ENCODE measurements at places on chromosomes 4 and X.
A peak's percentile ranks its signal among the peaks of the same experiment; 100 is the strongest.

DNA sequence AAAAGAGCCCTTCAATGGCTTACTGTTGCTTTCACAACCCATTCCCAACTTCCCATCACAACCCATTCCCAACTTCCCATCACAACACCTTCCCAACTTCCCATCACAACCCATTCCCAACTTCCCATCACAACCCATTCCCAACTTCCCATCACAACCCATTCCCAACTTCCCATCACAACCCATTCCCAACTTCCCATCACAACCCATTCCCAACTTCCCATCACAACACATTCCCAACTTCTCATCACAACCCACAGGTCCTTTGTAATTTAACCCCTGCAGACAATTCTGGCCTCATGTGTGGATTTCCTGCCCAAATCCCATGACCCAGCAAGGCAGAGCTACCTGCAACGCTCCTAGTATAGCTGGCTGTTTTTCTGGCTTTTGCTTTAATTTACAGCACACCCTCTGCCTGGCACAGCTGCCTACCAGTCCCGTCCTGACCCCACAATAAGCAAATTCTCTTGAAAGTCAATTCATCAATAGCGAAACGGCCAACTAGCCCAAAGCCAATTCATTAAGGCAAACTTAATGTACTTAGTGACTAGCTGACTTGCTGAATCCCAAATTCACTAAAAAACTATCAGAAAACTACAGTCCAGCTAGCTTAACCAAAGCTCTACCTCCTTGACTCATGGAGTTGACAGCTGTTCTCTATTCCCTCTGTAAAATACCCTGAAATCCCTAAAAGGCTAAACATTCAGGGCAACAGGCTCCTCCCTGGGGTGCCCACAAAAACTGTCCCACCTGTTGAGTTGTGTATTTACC, 75.6 kb downstream of the AFAP1 start:
- no peak for DNase-seq
- no peak overlapping the region for H3K27ac ChIP-seq
- H3K36me3 ChIP-seq = no peaks in the 10 kb centered on the region
- no peaks in the 10 kb centered on the region for H3K4me1 ChIP-seq
- H3K4me3 ChIP-seq = no peak overlapping the region
- no peaks in the 10 kb centered on the region for H3K27me3 ChIP-seq

GRCh38 chr4:12966726-12967125, 517.4 kb downstream of the RAB28 start:
- no peaks in the 10 kb centered on the region for H3K27me3 ChIP-seq
- DNase-seq = no peak
- no peak overlapping the region for H3K4me3 ChIP-seq
- H3K27ac ChIP-seq = no peak overlapping the region
- no peaks in the 10 kb centered on the region for H3K4me1 ChIP-seq

GRCh38 chr4:4521136-4521535, 20.7 kb downstream of the STX18 start:
- H3K36me3 ChIP-seq = no peaks in the 10 kb centered on the region
- H3K27me3 ChIP-seq = no peaks in the 10 kb centered on the region
- H3K4me3 ChIP-seq = no peak overlapping the region
- H3K4me1 ChIP-seq = no peaks in the 10 kb centered on the region

DNA sequence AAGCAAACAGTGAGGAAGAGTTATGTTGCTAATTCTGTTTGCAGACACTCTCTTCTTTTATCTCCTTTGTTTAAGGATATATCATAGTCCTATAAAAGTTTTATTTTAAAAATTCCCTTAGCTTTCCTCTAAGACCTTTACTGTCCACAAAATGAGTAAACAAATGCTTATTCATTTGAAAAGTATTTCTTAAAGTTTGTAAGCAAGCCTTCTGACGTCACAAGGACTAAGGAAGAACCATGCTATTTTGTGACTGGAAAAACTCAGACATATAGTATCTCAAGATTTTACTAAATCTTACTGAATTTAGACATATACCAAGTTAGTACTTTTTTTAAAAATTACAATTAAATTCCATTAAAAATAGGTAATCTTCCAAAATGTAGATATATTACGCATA, 5.2 kb upstream of the RBMXL3 start:
- DNase-seq = no peak
- H3K27ac ChIP-seq = no peak overlapping the region
- H3K27me3 ChIP-seq = no peaks in the 10 kb centered on the region
- H3K4me1 ChIP-seq = no peaks in the 10 kb centered on the region

GRCh38 chr4:69497886-69498395, 2.2 kb upstream of the UGT2B4 start:
- H3K27ac ChIP-seq = no peak overlapping the region
- H3K4me1 ChIP-seq = no peaks in the 10 kb centered on the region
- no peak overlapping the region for H3K4me3 ChIP-seq
- no peaks in the 10 kb centered on the region for H3K27me3 ChIP-seq
- no peaks in the 10 kb centered on the region for H3K36me3 ChIP-seq
- DNase-seq = no peak

DNA sequence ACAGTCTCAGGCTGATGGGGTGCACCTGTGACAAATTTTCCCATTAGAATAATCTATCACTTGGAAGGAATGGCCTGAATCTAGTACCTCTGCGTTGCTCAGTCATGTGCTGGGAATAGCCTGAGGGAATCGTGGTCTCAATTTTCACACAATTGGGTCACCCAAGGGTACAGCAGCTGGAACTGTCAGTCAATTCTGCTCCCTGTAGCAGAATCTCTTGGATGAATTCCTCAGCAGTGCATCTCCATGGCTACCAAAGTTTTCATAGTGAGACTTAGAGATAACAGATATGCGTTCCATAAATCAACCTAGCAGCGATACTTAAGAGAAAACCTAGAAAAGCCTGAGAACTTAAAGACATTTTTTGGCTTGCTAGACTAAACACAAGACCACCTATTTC, 288.7 kb upstream of the CTSO start:
- no peaks in the 10 kb centered on the region for H3K4me1 ChIP-seq
- no peak overlapping the region for H3K27ac ChIP-seq
- H3K27me3 ChIP-seq = no peaks in the 10 kb centered on the region
- no peaks in the 10 kb centered on the region for H3K36me3 ChIP-seq

DNA sequence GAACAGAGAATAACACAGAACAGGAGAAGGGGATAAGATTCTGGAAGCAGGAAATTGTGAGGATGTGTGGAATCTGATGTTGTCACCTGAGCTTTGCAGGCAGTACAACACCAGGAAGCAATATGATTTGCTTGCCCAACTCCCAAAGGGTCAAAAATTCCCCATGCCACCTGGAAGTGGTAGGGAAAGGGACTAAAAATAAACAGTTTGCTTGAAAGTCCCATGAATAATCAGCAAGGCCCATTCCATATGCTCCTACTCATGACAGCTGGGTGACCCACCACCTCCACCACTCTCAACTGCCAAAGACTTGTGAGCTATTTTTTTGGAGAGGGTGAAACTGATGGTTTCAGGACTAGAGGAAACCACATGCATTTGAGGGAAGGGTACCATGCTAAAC, 168.4 kb downstream of the KCNIP4 start:
- peaks cover 9% of the 10 kb centered on the region for H3K27me3 ChIP-seq
- H3K36me3 ChIP-seq = peaks cover 4% of the 10 kb centered on the region
- H3K27ac ChIP-seq = no peak overlapping the region
- no peak for DNase-seq
- no peak overlapping the region for H3K4me3 ChIP-seq
- H3K4me1 ChIP-seq = no peaks in the 10 kb centered on the region

DNA sequence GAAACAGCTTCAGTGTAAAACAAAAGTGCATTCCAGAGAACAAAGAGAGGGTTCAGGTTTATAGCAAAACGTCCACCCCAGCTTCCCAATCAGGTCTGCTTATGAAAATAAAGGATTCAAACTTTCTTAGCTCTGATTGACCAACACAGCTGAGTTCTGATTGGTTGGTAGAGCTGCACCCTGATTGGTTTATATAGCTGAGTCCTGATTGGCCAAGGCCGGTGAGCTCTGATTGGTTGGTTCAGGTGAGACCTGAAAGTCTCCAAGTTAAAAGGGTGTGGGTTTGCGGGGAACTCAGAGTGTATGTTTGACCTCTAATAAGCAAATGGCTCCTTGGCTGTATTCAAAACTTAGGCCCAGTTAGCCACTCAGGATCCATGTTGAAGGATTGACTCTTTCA, 20.9 kb downstream of the CLRN2 start:
- H3K4me3 ChIP-seq = no peak overlapping the region
- DNase-seq = no peak
- H3K27ac ChIP-seq = no peak overlapping the region
- no peaks in the 10 kb centered on the region for H3K36me3 ChIP-seq
- H3K27me3 ChIP-seq = no peaks in the 10 kb centered on the region

GRCh38 chrX:13752141-13752540, 17.6 kb downstream of the OFD1 start:
- DNase-seq = no peak
- no peaks in the 10 kb centered on the region for H3K27me3 ChIP-seq
- no peaks in the 10 kb centered on the region for H3K36me3 ChIP-seq
- no peak overlapping the region for H3K4me3 ChIP-seq
- peak overlapping the region; percentile 1 for H3K27ac ChIP-seq

GRCh38 chr4:141133146-141133998, at the start of gene RNF150:
TSS of gene RNF150 (minus strand) at chr4:141133469.
- no peaks in the 10 kb centered on the region for H3K4me1 ChIP-seq
- no peaks in the 10 kb centered on the region for H3K27me3 ChIP-seq
- H3K4me3 ChIP-seq = peak within 1 kb of the TSS; percentile 68
- H3K36me3 ChIP-seq = no peaks in the 10 kb centered on the region
- H3K27ac ChIP-seq = peak within 1 kb of the TSS; percentile 66
- DNase-seq = peak; percentile 62

DNA sequence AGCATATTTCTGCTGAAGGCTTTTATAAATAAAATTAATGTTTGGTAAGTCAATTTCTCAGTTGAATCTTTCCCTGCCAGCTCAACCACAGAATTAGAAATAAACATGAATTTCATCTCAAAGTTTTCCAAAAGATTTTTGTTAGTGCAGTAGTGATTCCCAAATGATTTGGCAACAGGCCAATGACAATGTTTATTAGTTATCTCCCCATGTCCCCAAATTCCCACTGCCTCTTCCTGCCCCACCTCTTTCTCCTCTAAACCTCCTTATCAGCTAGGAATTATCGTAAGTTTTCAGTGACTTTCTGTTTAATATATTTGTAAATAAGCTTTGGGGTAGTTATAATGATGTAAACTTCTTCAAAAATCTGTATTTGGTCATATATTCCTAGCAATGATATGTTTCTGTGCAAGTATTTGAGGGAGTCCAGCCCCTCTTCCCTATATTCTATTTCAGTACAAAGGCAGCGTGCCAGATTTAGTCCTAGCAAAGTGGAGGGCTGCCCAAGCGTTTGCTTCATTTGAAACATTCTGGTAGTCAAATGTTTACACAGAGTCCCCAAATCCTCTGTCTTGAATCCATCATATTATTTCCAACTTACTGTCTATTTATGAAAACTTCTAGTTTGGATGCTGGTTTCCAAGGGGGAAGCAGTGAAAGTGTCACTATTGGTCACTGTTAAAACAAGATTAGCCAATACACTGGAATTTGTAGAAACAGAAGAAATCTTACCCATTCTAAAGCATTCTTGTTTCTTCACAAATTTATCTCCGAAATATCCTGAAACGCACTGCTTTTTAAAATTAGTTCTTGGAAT, 33.7 kb upstream of the ANKRD50 start:
- no peaks in the 10 kb centered on the region for H3K36me3 ChIP-seq
- DNase-seq = no peak
- H3K27ac ChIP-seq = peak overlapping the region; percentile 28
- H3K27me3 ChIP-seq = no peaks in the 10 kb centered on the region

DNA sequence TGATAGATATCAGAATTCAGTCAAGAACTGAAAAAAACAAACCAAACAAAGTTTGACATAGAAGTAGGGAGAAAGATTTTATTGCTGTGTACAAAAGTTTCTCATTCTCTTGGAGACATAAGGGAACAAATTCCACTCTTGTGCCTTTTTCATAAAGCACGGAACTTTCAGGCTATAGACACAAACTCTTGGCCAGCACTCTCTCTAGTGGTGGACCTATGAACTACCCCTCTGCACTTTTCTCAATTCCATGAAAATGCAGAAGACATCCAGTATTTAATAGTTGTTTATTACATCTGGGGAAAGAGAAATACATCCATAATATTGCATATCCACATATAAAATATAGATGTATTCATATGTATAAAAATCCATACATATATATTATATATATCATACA, 291.6 kb upstream of the HS3ST1 start:
- H3K27me3 ChIP-seq = no peaks in the 10 kb centered on the region
- no peaks in the 10 kb centered on the region for H3K4me1 ChIP-seq
- no peaks in the 10 kb centered on the region for H3K36me3 ChIP-seq

DNA sequence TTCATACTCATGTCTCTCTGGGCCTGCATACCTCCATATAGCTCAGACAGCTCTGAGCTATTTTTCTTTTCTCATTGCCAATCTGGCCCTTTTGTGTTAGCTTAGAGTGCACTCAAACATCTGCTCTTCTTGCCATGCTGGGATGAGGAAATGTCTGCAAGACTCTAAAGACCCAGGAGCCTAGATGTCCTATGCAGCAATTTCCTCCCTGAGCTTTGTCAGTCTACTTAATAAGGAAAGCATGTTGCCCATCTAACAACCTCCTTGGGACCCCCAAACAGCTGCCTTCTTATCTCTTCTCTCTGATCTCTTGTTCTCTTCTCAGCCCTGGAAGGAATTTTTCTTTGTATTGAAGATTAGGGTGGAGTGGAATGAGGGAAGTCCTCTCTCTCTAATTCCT, 69.2 kb downstream of the UCHL1 start:
- DNase-seq = no peak
- H3K27me3 ChIP-seq = no peaks in the 10 kb centered on the region
- no peaks in the 10 kb centered on the region for H3K36me3 ChIP-seq
- peaks cover 5% of the 10 kb centered on the region for H3K4me1 ChIP-seq
- no peak overlapping the region for H3K4me3 ChIP-seq
- peak overlapping the region; percentile 31 for H3K27ac ChIP-seq

DNA sequence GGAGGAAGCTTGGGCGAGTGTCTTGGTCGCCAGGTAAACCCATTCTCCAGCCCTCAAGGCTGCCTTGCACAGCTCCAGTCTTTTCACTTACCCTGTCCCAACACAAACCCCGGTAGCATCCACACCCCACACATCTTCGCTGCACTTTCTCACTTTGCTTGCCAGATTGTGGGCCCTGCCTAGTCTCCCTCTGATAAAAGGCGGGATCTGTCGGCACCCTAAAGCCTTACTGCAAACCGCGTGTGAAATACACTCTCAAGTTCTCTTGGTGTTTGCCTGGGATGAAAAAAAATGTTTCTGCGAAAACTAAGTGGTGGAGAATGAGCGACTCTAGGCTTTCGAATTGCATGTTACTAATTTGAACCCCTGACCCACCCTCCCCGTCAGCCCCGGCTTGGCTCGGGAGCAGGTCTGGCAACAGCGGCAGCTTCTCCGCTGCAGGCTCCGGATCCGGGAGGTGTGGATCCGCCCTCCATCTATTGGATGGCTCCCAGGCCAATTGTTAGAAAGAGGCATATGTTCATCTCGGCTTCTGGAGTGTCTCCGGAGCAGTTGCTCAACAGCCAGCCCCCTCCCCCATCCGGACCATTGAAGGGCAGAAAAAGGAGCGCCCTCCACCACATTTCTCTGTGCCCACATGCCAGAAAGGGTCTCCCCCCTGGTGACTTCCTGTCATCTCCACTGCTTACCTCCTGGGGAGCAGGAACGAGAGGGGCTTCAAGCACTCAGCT, 3.0 kb upstream of the CITED1 start:
- no peaks in the 10 kb centered on the region for H3K36me3 ChIP-seq
- H3K4me3 ChIP-seq = peak overlapping the region; percentile 40
- H3K27ac ChIP-seq = no peak overlapping the region

- no peaks in the 10 kb centered on the region for H3K4me1 ChIP-seq
- no peak for DNase-seq
- no peaks in the 10 kb centered on the region for H3K27me3 ChIP-seq
- H3K27ac ChIP-seq = no peak overlapping the region
- H3K36me3 ChIP-seq = no peaks in the 10 kb centered on the region
Observed at GRCh38 chr4:24928708-24929107, 15.9 kb upstream of the CCDC149 start.
